Forelimb muscle (tissue), 1 donor: ENCODE measurements at places on chromosomes 5 and 9. TPM values are rescaled to one million over a fixed set of nuclear protein-coding genes. Genes with fewer than 3 reads are reported as not detected.

The ORM2 gene
- not detected for polyA plus RNA-seq

The WDR38 gene
- 0.11 TPM for polyA plus RNA-seq

The PLAC8L1 gene
- polyA plus RNA-seq: 0.73 TPM

The GPR150 gene
- polyA plus RNA-seq: not detected

- no peak for DNase-seq
These were observed 36.3 kb downstream of the GOLM1 start for GRCh38 chr9:86062845-86063693.

GRCh38 chr5:148848393-148849031 lies 22.1 kb downstream of the ADRB2 start:
- DNase-seq: no peak

DNA sequence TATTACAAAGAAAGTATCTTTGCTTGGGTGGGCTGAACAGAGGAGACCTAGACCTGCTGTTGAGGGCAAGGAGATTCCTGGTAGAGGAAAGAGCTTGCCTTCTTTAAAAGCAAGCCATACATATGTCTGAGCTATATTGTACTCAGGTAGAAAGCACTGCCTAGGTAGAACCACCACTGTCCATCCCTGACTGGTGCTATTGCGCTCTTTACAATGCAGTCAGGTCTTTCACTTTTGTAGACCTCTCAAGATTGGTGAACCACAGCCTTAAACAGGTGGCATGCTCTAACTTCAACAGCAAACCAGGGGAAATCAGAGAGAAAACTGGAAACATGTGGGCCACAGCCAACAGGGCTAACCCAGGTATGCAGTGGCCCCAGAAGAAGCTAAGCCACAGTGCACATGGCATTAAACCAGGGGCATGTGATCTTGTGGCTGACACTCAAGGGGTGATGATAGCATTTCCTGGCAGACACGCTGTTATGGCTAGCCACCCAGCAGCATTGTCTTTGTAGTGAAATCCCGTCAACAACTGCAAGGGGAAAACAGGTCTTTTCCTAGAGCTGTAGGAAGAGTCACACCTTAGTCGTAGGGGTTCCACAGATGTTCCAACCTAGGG lies 253.9 kb upstream of the PCSK5 start:
- DNase-seq: no peak

- no peak for DNase-seq
These were observed 1.6 kb downstream of the IRX4 start for GRCh38 chr5:1881098-1881572.

- no peak for DNase-seq
These were observed 12.1 kb upstream of the ABLIM3 start for GRCh38 chr5:149129181-149129580.

- no peak for DNase-seq
These were observed 382.9 kb upstream of the RFX3 start for GRCh38 chr9:3908731-3909130.

The BRINP1 gene
- polyA plus RNA-seq: 0.11 TPM

The ERMP1 gene
- polyA plus RNA-seq: 7.1 TPM

DNA sequence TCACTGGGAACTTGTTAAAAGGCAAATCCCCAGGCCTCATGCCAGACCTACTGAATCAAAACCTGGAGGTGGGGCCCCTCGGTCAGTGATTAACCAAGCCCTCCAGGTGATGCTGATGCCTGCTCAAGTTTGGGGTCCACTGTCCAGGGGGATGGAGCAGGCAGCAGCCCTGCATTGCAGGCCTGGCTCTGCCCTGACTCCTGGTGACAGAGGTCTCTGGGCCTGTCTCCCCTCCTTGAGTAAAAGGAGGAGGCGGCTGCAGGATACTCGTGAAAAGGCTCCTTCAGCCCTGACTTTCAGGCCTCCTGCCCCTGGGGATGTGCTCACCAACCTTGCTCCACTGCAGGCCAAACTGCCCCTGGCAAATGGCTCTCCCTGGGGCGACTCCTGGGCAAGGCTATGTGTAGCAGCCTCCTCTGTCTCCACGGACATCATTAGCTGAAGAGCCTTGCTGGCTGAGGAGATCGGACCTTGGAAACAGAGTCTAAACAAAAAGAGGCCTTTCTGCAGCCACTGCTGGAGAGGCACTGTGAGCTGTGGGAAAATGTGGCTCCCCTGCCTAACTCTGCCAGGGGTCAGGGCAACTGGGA lies 134.8 kb upstream of the ALDH1B1 start:
- DNase-seq: no peak

- no peak for DNase-seq
These were observed 187.1 kb downstream of the TRIM32 start for GRCh38 chr9:116873937-116874914.

The PCDHA4 gene
- polyA plus RNA-seq: 0.14 TPM

DNA sequence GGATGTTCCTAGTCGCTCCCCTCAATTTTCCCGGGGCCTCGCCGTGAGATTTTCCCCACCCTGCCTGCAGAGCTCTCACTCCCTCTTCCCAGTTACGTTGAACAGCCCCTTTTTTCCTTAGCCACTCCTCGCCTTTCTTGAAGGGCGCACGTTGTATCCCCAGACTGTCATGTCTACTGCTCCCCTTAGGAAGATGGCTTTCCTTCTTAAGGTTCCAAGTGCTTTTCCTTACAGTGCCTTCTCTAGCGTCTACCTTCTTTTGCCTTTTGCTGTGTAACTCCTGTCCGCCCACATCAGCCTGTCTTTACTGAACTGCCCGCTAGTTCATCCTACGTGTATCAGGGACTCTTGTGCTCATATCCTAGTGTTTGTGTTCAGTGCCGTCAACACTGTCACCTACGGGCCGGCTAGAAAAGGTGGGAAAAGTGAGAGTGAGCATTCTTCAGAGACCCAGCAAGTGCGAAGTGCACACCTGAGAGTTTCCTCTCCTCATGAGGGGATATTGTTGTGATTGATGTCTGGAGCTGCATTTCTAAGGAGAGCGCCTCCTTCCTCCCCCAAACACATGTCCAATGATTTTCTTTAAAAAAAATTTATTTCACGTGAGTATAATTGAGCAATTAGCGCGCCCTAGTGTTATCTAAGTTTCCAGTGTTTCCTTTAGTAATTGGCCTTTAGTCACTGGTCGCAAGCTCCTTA lies 764 bp downstream of the CAMLG start:
- DNase-seq: no peak

DNA sequence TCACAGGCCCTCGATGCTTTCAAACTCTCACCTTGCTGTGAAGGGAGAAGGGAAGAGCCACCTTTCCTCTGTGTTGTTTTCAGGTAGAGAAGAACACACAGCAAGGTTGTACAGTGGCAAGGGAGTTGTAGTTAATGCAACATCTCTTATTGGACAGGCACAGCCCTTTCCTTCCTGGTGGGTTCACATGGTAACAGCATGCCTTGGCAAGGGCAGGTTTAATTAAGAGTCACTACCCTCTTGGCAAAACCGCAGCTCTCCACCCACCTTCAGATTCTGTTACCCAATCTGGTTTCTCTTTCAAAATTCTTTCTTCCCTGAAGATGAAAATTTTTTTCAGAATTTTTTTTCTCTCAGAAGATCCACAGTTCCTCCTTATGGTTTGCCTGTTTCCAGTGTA lies 253.1 kb downstream of the TLR4 start:
- no peak for DNase-seq

DNA sequence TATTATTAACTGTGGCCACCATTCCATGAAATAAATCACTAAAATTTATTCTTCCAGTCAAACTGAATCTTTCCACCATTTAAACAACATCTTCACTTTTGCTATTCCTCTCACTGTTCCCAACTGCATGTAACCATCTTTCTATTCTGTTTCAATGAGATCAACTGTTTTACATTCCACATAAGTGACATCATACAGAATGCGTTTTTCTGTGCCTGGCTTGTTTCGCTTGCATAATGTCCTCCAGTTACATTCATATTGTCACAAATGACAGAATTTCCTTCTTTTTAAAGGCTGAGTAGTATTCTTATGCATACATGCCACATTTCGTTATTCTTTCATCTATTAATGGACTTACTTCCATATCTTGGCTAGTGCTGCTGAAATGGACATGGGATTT lies 738.2 kb downstream of the SEMA5A start:
- no peak for DNase-seq

The HMMR gene
- polyA plus RNA-seq: 8.6 TPM

The FABP6 gene
- 0.24 TPM for polyA plus RNA-seq

The SYK gene
- polyA plus RNA-seq: 2.5 TPM

DNA sequence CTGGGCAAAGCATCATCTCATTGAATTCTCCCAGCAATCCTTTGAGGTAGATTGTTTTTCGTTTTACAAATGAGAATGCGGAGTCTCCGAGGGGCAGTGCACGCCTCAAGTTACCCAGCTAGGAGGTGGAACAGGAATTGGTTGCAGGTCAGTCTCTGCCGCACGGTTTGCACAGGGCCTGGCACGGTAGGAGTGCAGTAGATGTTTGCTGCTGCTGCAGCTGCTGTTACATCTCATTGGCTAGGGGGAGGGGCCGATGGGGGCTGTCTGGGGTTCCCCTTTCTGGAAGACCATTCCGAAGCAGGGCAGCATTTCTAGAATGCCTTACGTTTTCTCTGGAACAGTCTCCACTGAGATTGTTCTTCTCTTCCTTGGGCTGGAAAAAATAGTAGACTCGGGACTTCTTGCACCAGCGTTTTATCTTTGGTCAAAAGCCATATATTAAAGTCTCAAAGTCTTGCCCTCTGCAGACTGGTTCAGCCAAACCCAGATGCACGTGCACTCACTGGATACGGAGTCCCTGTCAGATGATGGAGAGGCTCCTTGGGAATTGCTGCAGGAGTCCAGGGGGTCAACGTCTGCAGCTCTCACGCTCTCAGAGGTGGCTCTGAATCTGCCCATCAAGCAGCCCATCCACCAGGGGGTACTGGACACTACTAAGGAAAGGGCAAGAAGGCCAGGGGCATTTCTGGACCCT lies 1.2 kb downstream of the USP20 start:
- DNase-seq: no peak

DNA sequence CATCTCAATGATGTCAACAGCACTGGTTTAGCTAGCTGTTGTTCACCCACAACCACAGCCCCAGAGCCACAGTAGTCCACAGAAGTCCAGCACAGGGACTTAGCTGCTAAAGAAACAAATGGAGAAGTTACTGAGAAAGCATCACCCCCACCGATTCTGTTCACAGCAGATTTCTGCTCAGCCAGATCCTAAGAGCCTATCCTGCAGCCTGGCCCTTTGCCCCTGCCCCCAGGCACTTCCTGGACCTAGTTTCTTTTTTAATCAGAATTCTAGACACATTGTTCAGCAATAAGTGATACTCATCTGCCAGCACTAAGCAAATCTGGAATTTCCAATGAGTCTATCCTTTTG lies 7.4 kb downstream of the B4GALT1 start:
- DNase-seq: no peak

The SLC6A3 gene
- not detected for polyA plus RNA-seq

- no peak for DNase-seq
These were observed 1.6 kb upstream of the ANXA2R start for GRCh38 chr5:43041669-43042175.

The GRXCR2 gene
- not detected for polyA plus RNA-seq

DNA sequence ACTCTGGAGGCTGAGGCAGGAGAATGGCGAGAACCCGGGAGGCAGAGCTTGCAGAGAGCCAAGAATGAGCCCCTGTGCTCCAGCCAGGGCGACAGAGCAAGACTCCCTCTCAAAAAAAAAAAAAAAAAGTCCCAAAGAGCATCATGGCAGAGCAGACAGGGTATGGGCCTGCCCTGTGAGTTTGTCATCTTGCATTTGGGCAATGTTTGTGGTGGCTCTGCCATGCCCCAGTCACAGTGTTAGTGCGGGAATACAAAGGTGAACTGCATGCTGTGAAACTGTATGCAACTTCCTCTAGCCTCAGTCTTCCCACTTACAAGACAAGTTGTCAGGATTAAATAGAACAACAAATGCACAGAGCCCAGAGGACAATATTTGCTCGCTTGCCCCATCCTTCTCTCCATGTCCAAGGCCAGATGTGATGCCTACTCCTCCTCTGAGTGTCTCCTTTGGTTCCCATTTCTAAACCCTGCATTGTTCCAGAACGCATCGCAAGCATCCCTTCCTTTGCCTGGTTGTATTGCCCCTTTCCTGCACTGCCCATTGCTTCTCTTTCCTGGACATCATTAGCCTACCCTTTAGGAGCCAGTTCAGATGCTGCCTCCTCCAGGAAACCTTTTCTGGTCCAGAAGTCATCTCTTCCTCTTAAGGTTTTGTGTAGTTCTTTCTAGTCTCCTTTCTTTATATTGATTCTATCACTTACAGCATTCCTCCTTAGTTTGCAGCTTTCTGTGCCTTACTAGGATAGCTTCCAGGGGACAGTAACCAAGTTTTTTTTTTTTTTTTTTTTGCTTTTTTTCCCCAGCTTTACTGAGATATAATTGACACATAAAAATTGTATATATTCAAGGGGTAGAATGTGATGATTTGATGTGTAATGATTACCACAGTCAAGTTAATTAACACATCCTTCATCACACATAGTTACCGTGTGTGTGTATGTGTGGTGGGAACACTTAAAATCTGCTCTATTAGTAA lies 69.0 kb upstream of the TNFAIP8 start:
- no peak for DNase-seq

GRCh38 chr9:137078701-137079400 lies 1.5 kb downstream of the UAP1L1 start:
- no peak for DNase-seq
